Stimulated activated CD4-positive, alpha-beta T cell treated with anti-CD3 and anti-CD28 coated beads, Interleukin-12 subunit alpha, Interleukin-12 subunit beta, amount 100 ng/mL, for 48 hours (primary cell): ENCODE measurements at places on chromosomes 7 and 10.
A peak's percentile ranks its signal among the peaks of the same experiment; 100 is the strongest.

GRCh38 chr7:109842386-109842785, 1248.5 kb upstream of the LRRN3 start:
- DNase-seq: no peak

DNA sequence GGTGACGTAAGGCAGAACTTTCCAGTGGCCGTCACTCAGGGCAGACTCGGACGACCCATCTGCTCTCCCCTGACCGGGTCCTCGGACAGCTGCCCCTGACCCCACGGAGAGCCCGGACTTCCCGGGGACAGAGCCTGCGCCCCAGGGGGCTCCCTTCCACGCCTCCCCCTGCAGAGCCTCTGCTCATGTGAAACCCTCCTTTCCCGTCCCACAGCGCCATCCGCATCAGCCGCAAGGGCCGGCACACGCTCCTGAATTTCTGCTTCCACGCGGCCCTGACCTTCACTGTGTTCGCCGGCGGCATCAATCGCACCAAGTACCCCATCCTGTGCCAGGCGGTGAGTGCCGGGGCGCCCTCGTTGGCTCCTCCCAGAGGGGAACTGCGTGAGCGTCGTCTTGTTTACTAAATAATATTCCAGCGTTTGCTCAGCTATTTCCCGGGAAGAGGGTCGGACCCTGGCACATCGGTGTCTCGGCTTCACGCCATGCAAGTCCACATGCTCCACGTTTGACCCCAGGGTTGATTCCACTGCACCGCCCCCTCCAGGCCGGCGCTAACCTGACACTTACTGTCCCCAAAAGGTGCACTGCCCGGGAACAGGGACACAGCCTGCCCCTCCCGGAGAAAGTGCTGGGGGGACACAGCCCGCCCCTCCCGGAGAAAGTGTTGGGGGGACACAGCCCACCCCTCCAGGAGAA, 10.9 kb downstream of the ADGRA1 start:
- DNase-seq: no peak

DNA sequence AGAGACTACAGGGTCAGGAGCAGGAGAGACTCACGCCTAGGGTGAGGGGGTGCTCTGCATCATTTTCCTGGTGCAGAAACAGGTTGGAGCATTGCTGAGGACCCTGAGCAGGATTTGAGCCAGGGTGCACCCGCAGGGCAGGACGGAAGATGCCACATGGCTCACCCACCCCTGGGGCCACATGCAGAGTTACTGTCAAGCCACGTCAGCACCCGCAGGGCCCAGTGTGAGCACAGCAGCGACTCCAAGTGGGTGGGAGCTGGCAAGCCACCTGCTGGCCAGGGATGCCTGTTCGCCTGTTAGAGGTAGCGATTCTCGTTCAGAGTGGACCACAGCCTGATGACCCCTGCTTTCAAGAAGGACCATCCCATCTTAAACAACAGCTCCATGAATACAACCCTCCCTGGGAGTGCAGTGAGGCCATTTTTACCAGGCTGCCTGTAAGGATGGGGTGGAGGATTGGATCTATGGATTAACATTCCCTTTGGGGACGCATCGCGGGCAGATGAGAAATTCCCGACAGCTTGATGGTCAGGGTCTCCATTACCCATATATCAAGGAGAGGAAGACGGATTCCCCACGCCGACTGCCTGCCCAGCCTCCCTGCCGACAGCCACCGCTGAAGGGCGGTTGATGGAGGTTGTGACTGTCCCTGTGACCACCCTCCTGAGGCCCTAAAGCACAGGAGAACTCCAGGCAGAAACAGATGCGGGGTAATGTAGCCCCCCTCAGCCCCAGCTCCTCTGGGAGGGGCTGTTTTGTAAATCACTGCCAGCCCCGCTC, 101.1 kb upstream of the RET start:
- no peak for DNase-seq

DNA sequence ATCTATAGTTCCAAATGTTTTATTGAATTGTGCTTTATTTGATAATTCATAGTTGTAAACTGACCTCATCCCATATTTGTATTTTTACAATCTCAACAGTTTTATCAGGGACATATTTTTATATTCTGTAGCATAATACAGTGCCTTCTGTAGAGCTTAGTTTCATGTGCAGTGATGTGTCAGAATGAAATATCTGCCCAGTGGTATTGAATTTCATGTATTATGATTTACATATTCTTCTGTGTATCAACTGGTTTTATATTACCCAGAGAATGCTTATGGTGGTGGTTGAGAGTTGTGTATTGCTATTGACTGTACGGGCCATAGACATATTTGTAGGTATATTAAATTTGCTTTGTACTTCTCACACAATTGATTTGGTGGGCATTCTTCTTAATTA, 89.9 kb downstream of the KAT6B start:
- DNase-seq: no peak

DNA sequence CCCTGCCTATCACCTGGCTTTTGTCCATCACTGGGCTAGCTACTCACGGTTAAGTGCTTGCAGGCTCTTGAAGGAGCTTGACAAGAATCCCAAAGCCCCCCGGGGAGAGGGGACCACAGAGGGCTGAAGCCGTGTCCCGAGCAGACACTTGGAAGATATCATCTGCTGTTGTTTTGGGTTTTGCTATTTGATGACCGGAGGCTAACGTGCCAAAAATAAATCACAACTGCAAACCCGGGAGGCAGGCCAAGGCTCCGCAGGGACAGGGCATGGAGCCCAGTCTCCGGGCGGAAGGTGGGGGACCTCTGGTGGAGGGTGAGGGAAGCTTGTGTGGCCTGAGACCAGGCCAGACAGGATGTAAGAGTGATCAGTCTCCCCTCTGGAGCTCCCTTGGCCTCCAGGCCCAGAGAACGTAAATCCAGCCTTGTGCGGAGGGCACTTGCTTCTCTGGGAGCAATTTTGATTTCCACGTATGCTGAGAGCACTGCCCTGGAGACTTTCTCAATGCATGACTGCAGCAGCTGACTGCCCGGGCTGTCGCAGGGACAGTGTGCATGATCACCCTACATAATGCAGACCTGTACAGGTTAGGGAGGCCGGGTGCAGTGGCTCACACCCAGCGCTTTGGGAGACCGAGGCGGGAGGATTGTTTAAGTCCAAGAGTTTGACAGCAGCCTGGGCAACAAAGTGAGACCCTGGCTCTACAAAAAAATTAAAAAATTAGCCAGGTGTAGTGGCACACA, at the start of gene PHKG1:
TSS of gene PHKG1 (minus strand) at position 164 of the 743 bp plus-strand sequence. CDS start 4,011 bp downstream, outside the sequence.
- DNase-seq: no peak

- no peak for DNase-seq
These were observed 50.2 kb downstream of the ELFN1 start for GRCh38 chr7:1720326-1720725.

- no peak for DNase-seq
These were observed 255.3 kb downstream of the DNAJB9 start for GRCh38 chr7:108824840-108825580.

DNA sequence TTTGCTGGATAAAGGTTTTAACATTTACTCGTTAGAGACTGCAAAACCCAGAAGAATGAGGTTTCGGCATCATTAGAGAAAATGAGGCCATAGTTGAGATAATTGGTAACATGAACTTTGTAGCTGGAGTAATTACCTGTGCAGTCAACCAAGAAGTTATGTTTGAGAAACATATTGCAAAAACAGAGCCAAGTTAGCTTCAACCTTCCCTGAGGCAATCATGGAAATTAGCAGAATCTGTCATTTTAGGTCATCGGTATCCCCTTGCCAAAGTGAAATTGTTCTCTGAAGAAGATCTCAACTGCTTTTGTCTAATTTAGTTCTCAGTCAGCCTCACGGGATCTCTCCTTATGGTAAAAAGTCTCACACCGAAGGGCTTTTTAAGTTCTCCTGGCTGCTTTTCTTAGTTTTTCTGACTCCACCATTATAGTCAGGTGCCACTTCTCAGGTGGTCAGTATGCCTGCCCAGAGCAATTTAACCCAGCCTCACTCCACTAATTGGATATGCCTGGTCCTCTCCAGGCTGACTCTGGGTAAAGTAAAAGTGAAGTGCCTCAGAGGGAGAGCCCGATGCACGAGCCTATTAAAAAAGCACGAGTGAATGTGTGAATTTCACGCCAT, 52.5 kb downstream of the NRCAM start:
- no peak for DNase-seq

GRCh38 chr10:78736926-78737630, 331.7 kb upstream of the ZMIZ1 start:
- DNase-seq: no peak

- no peak for DNase-seq
These were observed 43.5 kb downstream of the KMT2C start for GRCh38 chr7:152392254-152392653.

GRCh38 chr10:49349390-49349789, 46.5 kb downstream of the DRGX start:
- no peak for DNase-seq

DNA sequence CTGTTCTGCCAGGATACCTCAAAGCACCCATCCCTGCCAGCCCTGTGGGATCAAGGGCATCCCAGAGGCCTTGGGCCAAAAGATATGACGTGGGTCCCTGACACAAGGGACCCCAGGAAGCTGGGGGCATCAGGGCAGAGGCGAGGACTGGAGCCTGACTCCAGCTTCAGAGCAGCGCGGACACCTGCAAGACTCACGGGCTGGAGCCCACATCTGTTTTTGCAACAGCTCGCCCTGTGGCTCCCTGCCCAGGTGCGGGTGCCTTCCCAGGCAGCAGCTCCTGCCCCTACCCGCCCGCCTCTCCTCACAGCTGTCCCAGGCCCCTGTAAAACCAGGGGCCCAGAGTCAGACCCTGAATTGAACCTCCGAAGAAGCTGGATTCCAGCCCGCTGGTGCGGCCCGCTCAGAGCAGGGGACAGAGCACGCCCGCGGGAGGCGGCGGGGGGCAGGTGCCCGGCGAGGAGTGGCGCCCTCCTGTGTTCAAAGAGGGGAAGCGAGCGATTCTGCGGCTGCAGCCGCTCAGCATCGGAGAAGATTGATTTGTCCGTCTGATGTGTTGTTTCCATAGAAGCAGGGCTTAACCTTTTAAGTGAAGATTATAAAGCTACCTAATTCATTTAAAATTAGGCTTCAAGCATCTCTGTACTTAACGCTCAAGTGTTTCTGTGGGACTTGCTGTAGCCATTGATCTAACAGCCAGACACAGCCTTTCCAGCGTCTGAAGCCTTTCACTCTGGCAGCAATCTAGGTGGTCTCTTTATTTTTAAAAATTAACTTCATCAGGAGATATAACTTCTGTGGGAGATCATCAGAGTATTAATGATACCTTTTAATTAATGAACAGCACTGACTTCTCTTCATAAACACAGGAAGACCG, 88.4 kb downstream of the BEND7 start:
- peak; percentile 46 for DNase-seq

DNA sequence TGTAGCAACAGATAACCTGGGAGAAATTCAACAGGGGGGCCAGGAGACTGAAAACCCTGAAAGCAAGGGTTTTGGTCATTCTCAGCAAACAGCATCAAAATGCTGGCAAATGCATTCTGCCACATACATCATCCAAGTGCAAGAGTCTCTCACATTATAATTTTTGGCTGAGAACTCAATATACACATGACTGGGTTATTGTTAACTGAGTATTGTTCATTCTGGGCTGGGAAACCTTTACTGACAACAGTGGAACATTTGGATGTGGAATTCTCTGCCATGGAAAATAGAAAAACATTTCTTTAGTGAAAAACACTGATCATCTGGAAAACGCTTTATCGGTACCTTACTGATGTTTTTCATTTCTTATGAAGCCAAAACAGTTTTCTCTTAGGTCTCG, 73.1 kb upstream of the MET start:
- DNase-seq: no peak
